ENCODE measurements at places on chromosomes 3 and 15.

DNA sequence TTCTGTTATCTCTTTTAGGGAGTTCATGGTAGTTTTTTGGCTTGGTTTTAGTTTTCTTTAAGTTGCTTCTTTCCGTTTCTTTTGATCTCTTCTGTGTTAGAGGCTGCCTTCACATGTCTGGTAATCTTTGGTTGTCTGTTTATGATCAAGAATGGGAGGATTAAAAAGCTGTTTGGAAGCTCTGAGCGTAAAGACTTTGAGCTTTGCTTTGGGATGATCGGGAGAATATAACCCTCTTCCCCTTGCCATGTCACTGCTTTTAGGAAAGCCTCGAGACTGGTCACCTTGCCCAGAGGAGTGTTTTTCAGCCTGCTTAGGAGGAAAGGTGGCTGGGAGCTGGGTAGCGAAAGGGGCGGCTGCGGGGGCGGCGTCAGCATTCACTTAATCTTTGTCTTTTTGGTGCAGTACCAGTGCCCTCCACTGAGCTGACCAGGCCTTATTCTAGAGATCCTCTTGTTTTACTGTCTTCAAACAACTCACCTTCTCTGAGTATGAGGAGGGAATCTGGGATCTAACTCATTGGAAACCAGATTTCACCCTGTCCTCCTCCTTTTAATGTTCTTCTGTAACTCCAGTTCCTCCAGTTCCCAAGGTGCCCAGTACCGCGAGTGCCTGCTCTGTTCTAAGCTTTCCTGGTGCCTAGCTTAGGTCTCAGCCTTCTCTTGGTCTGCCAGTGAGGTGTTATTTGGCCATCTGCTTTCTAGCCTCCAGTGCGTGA, 15.5 kb downstream of the TATDN2 start:
- peak; percentile 41 for DNase-seq

GRCh38 chr3:161208931-161209330, 12.2 kb upstream of the NMD3 start:
- no peak for DNase-seq

GRCh38 chr15:62545467-62546227, 380.6 kb upstream of the C2CD4B start:
- DNase-seq: no peak

DNA sequence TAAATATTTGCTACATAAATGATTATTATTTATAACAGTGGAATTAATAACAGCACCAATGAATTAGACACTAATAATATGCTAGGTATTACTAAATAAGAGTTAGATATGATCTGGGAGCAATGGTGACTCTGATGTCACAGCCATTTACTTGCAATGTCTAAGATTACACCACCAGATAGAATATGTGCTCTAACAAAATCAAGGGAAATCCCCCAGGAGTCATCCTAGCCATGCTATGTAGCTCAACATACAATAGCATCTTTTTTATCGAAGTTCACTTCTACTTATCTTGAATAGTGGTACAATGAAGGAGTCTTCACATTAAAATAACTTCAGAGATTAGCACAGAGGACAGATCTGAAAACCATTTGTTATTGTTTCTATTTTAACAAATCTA, 154.0 kb downstream of the FMN1 start:
- DNase-seq: no peak

DNA sequence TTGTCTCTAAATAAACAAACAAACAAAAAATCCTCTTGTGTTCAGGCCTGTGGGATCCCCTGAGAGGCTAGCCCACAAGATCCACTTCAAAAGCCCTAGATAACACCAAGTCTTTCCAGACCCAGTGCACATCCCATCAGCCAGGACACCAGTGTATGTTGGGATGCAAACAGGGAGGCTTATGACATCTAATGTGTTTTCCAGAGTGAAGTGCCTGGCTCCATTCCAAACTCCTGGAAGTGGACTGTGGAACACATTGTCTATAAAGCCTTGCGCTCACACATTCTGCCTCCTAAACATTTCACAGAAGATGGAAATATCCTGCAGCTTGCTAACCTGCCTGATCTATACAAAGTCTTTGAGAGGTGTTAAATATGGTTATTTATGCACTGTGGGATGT, 57.0 kb downstream of the MLH1 start:
- DNase-seq: no peak

DNA sequence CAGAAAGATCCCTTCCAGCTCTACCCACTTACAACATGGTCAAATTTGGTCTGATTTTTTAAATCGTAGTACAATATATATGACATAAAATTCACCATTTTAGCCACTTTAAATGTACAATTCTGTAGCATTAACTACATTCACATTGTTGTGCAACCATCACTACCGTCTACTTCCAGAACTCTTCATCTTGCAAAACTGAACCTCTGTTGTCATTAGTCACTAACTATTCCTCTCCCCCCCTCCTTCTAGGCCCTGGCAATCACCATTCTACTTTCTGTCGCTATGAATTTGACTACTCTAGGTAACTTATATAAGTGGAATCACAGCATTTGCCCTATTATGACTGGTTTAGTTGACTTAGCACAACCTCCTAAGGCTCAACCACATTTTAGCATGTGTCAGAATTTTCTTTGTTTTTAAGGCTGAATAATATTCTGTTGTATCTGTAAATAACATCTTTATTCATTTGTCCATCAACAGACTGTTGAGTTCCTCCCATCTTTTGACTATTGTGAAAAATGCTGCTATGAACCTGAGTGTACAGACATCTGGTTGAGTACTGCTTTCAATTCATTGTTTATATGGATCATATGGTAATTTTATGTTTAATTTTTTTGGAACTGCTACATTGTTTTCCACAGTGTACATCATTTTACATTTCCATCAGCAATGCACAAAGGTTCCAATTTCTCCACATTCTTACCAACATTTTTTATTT, 35.5 kb upstream of the CCR2 start:
- DNase-seq: no peak

DNA sequence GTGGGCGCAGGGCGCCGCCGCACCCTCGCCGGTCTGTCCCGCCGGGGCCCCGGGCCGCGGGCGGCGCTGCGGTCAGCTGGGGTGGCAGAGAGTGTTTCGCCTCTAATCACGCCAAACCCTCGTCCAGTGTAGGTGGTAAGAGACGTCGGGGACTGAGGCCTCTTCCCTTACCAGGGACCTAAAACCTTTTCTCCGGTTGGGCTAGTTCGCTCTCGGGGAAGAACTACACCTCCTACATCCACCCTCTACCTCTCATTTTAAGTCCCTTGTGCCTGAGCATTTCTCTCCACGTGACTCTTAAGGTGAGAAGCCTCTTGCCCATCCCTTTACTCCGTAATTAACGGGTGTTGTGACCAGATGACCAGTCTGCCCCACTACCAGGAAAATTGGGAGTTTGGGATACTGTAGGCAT, 520 bp downstream of the TMEM42 start:
- DNase-seq: peak; percentile 26

DNA sequence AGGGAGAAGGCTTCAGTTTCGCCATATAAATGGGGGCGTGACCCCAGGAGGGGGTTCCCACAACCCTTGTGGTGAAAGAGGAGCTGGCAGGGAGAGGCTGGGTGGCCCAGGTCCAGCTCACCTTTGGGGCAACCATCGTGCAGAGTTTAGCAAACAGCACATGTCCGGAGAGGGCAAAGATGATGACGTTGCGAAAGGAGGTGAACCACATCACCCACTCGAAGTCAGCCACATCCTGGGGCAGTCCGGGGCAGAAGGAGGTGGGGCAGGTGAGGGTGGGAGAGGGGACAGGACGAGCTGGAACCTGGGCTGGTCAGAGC, 3.7 kb downstream of the HHATL start:
- no peak for DNase-seq

DNA sequence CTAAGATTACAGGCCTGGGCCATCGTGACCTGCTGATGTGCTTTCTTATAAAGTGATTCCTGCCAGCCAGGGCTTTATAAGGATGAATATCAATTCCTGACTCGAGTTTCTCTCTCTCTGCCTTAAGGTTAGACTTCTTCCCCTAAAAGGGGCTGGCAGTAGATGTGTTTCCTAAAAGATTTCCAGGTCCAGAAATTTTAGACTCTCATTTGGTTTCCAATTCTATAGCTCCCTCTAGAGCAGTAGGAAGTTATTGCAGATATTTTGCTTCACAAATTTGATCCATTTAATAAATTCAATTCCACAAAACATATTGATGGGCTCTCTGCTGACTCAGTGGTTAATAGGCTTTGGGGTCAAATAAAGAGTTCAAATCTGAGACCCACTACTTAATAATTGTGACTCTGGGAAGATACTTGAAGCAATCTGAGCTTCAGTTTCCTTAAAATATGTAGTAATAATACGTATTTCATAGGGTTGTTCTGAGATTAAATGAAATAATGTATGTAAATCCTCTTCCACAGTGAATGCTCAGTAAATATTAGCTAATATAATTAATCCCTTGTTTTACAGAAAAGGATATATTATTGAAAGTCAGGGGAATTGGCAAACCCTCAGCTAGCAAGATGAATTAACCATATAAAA, 2.1 kb downstream of the TRIM69 start:
- DNase-seq: peak; percentile 17

DNA sequence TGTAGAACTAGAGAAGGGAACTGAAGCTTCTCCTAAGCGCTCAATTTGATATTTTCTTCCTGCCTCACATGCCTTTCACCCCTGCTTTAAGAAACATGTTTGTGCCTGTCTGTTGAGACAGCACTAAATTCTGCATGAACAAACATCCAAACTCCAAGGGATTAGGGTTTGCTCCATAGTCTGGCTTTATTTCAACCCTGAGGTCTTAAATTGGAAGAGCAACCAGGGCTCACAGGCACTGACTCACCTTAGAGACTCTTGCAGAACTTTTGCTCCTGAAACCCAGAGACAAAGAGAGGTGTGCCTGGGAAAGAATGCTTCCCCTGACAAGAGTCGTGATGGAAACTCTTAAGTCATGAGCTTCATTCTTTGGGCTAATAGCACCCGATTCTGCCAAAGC, 393.9 kb upstream of the MCTP2 start:
- no peak for DNase-seq

DNA sequence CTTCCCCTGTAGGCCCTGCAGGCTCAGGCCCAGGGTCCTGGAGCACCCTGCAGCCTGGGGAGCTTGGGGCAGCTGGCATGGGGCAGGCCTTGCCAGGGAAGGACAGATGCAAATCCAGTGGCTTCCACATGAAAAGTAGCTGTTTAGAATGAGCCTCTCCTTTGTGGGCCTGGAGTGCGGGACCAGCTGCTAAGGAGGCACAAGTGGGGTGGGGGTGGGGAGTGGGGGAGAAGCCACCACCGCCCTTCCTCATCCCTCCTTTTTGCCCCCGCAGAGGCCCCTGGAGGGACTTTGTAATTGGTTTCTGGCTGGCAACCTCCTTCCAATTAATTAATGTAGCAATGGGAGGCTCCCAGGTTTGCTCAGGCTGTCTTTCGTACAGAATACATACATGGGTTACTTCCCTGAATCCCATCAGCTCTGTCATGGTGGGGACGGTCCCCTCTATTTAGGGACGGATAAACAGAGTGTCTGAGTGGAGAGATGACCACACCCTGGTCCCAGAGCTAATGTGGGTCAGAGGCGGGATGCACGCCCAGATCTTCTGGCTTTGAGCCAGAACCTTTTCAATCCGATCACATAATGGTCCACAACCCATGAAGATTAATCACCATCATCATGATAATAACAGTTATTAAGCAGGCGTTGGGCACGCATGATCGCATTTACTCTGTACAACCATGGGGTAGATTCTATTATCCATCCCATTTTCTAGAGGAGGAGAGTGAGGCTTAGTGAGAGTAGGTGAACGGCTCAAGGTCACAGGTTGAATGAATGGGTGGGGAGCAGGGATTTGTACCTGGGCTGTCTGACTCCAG, 6.2 kb downstream of the CORO2B start:
- no peak for DNase-seq

DNA sequence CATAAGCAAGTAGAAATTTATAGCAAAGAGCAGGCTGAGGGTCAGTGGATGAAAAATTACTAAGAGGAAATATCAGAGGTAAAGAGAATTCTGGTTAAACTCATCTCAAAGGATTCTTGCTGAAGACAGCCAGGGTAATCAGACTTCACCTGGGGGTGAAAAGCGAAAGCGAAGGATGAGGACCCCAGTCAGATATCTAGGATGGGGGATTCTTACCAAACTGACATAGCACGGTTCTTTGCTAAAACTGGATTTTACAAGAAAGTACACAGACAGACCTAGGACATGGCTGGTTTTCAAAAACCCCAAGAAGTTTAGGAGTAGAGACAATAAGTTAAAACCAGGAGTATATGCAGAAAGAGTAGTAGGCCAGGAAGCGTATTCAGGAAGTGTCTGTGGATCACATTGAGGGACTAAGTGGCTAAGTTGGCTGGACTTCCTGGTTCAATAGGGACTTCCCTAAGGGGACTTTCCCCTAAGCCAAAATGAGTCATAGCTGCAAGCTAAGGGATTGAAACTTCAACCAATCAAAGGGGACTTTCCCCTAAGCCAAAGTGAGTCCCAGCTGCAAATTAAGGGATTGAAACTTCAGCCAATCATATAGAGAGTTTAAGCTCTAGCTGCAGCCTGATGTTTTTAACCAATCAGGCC, 2.4 kb upstream of the CFAP91 start:
- no peak for DNase-seq

DNA sequence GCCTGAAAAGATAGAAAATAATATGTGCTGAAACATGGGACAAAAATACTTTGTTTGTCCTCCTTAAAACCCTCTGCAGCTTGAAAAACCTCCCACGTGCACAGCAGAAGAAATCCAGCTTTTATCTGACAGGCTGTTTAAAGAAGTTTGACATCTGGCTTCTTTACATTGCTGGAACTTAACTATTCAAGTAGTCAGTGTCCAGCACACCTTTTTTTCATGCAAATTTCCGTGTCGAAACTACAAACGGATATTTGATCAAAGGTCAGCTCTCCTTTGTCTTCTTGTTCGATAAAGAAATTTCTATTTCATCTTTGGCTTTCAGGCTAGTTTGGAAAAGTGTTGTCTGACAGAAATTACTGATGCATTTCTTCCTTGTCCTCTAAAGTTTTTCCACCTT, 66.8 kb upstream of the KBTBD8 start:
- no peak for DNase-seq

- DNase-seq: no peak
Measured at GRCh38 chr3:157107644-157108133, 52.3 kb downstream of the CCNL1 start.

GRCh38 chr15:62085740-62086139, 19.0 kb downstream of the C2CD4A start:
- DNase-seq: no peak

DNA sequence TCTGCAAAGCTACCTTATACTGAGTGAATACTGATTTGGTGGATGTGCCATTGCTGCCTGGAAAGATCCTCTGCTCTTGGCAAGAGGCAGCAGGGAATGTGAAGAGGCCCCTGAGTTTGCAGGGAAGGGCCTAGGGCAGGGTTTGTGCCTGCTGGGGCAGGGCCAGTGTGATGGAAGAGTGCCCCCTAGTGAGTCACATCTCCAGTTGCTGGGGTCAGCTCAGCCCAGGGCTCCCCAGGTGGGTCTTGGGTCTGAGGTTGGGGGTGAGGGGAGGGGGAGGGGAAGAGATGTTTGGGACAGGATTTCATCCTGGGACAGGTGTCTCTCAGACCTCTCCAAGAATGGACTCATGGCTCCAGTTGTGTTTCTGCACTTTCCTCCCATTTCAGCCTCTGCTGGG, 4.1 kb upstream of the AMOTL2 start:
- DNase-seq: no peak
